Activated naive CD4-positive, alpha-beta T cell treated with anti-CD3 and anti-CD28 coated beads, Interleukin-2, amount 10 ng/mL, durations not matched to agents 7 days and 5 days (primary cell): ENCODE measurements at places on chromosomes 12 and 14.

GRCh38 chr14:103241531-103241930 lies 92.5 kb upstream of the EIF5 start:
- H3K27me3 ChIP-seq = peaks cover 27% of the 10 kb centered on the region
- H3K4me3 ChIP-seq = no peak overlapping the region
- no peaks in the 10 kb centered on the region for H3K36me3 ChIP-seq
- no peak for DNase-seq
- no peak overlapping the region for H3K27ac ChIP-seq
- H3K4me1 ChIP-seq = no peaks in the 10 kb centered on the region

GRCh38 chr14:25001156-25001555 lies 48.8 kb downstream of the STXBP6 start:
- DNase-seq = no peak
- H3K4me1 ChIP-seq = no peaks in the 10 kb centered on the region
- H3K27ac ChIP-seq = no peak overlapping the region
- H3K36me3 ChIP-seq = no peaks in the 10 kb centered on the region
- H3K27me3 ChIP-seq = no peaks in the 10 kb centered on the region

DNA sequence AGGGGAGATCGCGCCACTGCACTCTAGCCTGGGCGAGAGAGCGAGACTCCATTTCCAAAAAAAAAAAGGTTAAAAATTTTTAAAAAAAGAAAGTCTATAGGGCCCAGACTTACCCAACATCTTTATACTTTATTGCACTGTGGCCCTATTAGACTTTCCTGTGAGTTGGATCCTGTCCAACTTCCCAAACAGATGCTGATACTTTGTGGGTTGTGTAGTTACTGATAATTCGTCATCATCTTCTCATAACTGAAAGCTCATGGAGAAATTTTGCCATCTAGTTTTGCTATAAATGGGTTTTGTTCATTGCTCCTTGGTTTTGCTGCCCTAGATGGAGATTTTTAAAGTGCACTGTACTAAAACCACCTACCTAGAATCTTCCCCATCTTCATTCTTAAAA lies 31.1 kb downstream of the APOBEC1 start:
- peaks cover 14% of the 10 kb centered on the region for H3K27me3 ChIP-seq
- no peak overlapping the region for H3K27ac ChIP-seq

- DNase-seq = no peak
- H3K36me3 ChIP-seq = no peaks in the 10 kb centered on the region
- peaks cover 65% of the 10 kb centered on the region for H3K27me3 ChIP-seq
Measured at GRCh38 chr14:24351517-24351916, 11.7 kb upstream of the RIPK3 start.

GRCh38 chr12:117352206-117352605 lies 9.2 kb downstream of the NOS1 start:
- H3K4me1 ChIP-seq = no peaks in the 10 kb centered on the region
- no peaks in the 10 kb centered on the region for H3K36me3 ChIP-seq
- no peak overlapping the region for H3K4me3 ChIP-seq
- DNase-seq = no peak
- H3K27me3 ChIP-seq = peaks cover 4% of the 10 kb centered on the region
- no peak overlapping the region for H3K27ac ChIP-seq

DNA sequence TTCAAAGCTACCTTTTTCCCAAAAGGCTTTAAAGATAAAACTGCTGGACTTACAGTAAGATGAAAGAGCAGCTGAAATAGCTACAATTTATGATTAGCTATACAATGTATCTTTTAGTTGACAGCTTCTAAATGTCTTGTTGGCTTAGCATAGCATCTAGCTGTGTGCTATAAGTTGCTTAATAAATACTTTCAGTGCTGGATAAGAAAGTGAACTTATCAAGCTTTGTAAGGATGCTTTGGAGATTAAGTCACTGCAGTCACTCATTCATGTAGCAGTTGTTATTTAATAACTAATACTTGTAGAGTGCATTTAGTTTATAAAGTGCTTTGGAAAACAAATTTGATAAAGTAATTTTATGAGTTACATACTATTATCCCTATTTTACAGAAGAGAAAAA lies 14.6 kb downstream of the CFAP54 start:
- H3K27me3 ChIP-seq = peaks cover 4% of the 10 kb centered on the region
- no peak overlapping the region for H3K27ac ChIP-seq
- H3K4me1 ChIP-seq = peaks cover 41% of the 10 kb centered on the region
- H3K4me3 ChIP-seq = no peak overlapping the region
- no peak for DNase-seq
- H3K36me3 ChIP-seq = peaks cover 4% of the 10 kb centered on the region

DNA sequence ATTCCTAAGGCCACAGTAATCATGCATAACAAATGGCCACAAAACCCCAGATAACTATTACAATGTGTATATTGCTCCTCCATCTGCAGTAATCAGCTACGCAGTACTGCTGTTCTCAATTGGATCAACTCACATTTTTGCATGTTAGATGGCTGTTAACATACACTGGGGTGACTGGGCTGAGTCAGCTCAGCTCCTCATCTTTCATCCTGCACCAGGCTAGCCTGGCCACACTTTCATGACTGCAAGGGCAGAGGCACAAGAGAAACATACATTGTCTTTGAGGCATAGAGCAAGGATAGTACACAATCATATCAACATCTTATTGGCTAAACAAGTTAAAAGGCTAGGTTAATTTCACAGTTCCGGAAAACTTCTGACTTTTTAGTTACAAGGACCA lies 306.6 kb downstream of the SLC6A15 start:
- H3K4me3 ChIP-seq = no peak overlapping the region
- no peaks in the 10 kb centered on the region for H3K36me3 ChIP-seq
- DNase-seq = no peak
- H3K27me3 ChIP-seq = no peaks in the 10 kb centered on the region

DNA sequence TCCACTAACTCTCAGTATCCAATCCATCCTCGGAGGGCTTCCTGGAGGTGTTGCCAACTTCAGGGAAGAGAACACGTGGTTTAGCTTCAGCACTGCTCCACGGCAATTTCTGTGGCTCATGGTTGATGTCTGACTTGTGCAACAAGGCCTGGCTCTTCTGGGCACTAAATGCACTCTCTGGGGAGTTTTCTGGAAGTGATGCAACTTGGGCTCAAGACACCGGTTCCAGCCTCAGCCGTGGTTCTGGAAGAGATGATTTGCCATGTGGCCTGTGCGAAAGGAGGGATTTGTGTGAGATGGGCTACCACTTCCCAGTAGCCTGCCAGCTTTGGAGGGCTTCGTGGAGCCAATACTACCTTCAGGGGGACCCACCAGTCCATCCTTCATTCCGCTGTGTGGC lies 118.6 kb upstream of the RTL1 start:
- H3K36me3 ChIP-seq = no peaks in the 10 kb centered on the region
- DNase-seq = peak; percentile 13
- no peak overlapping the region for H3K27ac ChIP-seq
- peaks cover 14% of the 10 kb centered on the region for H3K27me3 ChIP-seq

- H3K4me1 ChIP-seq = no peaks in the 10 kb centered on the region
- no peaks in the 10 kb centered on the region for H3K36me3 ChIP-seq
- no peak overlapping the region for H3K27ac ChIP-seq
- no peak for DNase-seq
- no peak overlapping the region for H3K4me3 ChIP-seq
Measured at GRCh38 chr14:52103416-52103815, 34.6 kb upstream of the NID2 start.

GRCh38 chr12:121849665-121850064 lies 9.0 kb downstream of the HPD start:
- peaks cover 4% of the 10 kb centered on the region for H3K27me3 ChIP-seq
- DNase-seq = no peak
- no peaks in the 10 kb centered on the region for H3K4me1 ChIP-seq
- H3K36me3 ChIP-seq = no peaks in the 10 kb centered on the region
- no peak overlapping the region for H3K27ac ChIP-seq
- no peak overlapping the region for H3K4me3 ChIP-seq

- no peak overlapping the region for H3K4me3 ChIP-seq
- H3K27me3 ChIP-seq = no peaks in the 10 kb centered on the region
- H3K36me3 ChIP-seq = no peaks in the 10 kb centered on the region
- no peaks in the 10 kb centered on the region for H3K4me1 ChIP-seq
- no peak for DNase-seq
Measured at GRCh38 chr14:99554184-99554583, 49.8 kb downstream of the CCDC85C start.

GRCh38 chr12:113094738-113095137 lies 38.2 kb downstream of the DTX1 start:
- no peak overlapping the region for H3K27ac ChIP-seq
- H3K4me1 ChIP-seq = peaks cover 14% of the 10 kb centered on the region
- no peak overlapping the region for H3K4me3 ChIP-seq
- peaks cover 1% of the 10 kb centered on the region for H3K27me3 ChIP-seq

- peaks cover 31% of the 10 kb centered on the region for H3K4me1 ChIP-seq
- no peak overlapping the region for H3K4me3 ChIP-seq
- H3K27me3 ChIP-seq = peaks cover 21% of the 10 kb centered on the region
Measured at GRCh38 chr12:12334367-12335040, 15.5 kb downstream of the MANSC1 start.

DNA sequence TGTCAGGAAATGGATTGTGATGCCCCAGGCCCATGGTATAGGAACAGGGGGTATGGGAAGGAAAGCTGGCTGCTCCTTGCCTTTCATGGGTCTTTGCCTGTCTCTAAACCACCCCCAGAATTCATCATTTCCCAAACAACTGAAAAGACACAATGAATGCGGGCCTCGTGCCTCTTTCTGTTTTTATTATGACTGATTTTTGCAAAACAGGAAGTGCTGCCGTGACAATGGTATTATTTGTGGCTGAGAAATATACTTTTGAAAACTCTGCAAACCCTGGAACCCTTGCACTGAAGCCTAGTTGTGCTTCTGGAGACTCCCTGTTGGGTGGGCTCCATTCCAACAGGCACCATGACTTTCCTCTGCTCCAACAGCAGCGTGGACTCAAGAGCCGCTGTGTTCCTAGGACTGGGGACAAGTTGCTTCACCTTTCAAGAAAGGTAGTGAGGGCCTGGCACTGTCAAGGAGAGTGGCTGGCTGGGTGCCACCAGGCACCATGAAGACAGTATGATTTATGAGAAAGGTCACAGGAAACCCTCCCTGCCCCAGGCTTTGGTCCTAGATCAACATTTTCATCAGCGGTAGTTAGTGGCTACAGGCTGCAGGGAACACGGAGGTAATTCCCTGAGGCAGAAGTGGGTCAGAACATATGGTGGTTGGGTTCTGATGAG lies 4.8 kb upstream of the DGLUCY start:
- peak overlapping the region; percentile 26 for H3K4me3 ChIP-seq
- peak overlapping the region; percentile 96 for H3K27ac ChIP-seq
- peaks cover 6% of the 10 kb centered on the region for H3K27me3 ChIP-seq
- peak; percentile 49 for DNase-seq

- DNase-seq = no peak
- peaks cover 13% of the 10 kb centered on the region for H3K4me1 ChIP-seq
- no peak overlapping the region for H3K27ac ChIP-seq
- H3K36me3 ChIP-seq = peaks cover 23% of the 10 kb centered on the region
- no peaks in the 10 kb centered on the region for H3K27me3 ChIP-seq
Measured at GRCh38 chr14:59268858-59269257, 80.4 kb downstream of the DAAM1 start.

DNA sequence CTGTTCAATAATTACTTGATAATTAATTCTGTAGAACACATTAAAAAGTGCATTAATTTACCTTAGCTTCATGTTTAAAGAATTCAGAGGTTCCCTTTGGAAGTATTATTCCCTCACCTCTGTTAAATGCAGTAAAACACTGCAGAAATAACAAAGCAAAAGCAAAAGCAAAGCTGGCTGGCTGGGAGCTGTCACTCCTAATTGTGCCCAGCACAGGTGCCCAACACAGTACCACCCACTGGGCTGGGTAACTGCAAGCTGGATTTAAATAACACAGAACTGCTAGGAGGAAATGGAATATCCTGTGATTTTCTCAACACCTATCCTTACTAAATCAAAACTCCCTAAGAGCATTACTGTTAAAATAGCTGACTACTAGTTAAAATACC lies 72.6 kb downstream of the SLC2A13 start:
- H3K4me1 ChIP-seq = no peaks in the 10 kb centered on the region
- no peak overlapping the region for H3K4me3 ChIP-seq
- DNase-seq = no peak
- H3K36me3 ChIP-seq = no peaks in the 10 kb centered on the region
- no peaks in the 10 kb centered on the region for H3K27me3 ChIP-seq

GRCh38 chr12:132238884-132239283 lies 90.5 kb downstream of the GALNT9 start:
- no peak for DNase-seq
- H3K27me3 ChIP-seq = no peaks in the 10 kb centered on the region
- H3K27ac ChIP-seq = no peak overlapping the region
- H3K4me3 ChIP-seq = no peak overlapping the region
- H3K4me1 ChIP-seq = no peaks in the 10 kb centered on the region

DNA sequence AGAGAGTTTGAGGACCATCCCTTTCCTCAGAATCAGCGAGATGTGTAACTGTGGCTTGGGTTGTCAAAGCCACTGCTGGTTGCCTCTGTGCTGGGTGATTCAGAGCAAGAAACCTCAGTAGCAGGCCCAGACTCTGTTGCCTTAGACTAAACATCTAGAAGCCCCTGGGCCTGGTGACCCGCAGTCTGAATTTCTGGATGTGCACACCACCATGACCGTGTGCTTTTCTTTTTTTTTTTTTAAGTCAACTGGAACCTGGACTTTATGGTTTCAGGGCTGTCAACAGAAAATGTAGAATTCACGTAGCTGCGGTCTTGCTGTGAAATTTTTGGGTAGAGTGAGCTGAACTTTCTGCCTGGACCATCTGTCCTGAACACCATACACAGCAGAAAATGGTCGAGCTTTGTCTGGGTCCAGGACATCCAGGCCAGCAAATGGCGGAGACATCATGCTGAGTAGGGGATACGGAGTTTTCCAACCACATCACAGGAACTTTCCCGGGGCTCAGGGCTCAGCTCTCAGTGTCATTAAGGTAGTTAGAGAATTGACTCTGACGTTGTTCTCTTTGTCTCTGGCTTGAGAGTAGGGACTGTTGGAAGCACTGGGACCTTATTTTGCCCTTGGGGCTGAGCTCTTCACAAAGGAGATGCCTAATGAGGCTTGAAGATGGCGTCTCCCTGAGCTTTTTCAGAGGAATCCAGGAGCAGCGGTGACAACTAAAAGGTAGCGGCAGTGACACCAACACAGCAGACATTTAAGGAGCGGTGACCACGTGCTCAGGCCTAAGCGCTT lies 23.0 kb upstream of the BATF start:
- H3K27ac ChIP-seq = no peak overlapping the region
- no peak overlapping the region for H3K4me3 ChIP-seq
- no peak for DNase-seq
- H3K27me3 ChIP-seq = peaks cover 4% of the 10 kb centered on the region
- peaks cover 10% of the 10 kb centered on the region for H3K4me1 ChIP-seq

- no peaks in the 10 kb centered on the region for H3K4me1 ChIP-seq
- H3K36me3 ChIP-seq = no peaks in the 10 kb centered on the region
- no peak overlapping the region for H3K4me3 ChIP-seq
- H3K27ac ChIP-seq = no peak overlapping the region
Measured at GRCh38 chr12:84172823-84173424, 739.7 kb downstream of the SLC6A15 start.
